ENCODE measurements at places on chromosomes 2 and 18. TPM values are rescaled to one million over a fixed set of nuclear protein-coding genes. Genes with fewer than 3 reads are reported as not detected.

CNNM4 gene
- total RNA-seq, result 12.5 TPM

GRHL1 gene
- total RNA-seq, result 9.3 TPM

UCN gene
- total RNA-seq, result 0.52 TPM

SPEG gene
- total RNA-seq, result 30.7 TPM

MPP4 gene
- 0.52 TPM for total RNA-seq

ARMC9 gene
- 23.4 TPM for total RNA-seq

DNA sequence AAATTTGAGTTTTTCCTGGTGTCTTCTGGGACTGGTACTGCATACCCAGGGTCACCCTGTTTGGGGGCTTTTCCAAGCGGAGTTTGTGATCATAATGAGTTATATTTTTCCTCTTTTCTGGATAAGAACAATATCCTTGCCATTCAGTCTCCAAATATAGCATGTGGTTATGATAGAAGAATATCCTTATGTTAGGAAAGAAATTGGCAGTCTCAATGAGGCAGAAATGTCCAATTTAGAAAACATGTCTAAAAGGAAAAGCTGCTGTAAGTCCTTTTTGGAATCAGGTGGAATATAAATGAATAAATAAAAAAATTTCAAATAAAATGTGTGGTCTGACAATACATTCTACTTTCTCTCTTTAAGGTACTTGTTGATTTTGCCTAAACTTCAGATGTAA lies 36.2 kb downstream of the SPATS2L start:
- no peak for DNase-seq

DNA sequence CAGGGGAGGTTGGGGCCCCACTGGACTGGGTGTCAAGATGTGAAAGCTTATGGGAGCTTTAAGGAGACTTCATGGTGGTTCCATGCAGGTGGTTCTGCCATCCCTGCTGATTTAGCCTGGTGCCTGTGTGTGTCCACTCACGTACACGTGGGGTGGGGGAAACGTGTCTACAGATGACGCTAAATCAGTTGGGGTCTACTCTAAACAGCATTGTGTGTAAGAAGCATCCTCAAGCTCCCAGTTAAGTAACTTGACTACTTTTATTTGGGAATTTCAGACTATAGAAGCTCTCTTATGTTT lies 47.1 kb downstream of the BCL2L11 start:
- no peak for DNase-seq

GRCh38 chr2:226772389-226773179 lies 27.0 kb downstream of the IRS1 start:
- DNase-seq, result no peak
